ENCODE measurements at places on chromosomes 4 and X.

DNA sequence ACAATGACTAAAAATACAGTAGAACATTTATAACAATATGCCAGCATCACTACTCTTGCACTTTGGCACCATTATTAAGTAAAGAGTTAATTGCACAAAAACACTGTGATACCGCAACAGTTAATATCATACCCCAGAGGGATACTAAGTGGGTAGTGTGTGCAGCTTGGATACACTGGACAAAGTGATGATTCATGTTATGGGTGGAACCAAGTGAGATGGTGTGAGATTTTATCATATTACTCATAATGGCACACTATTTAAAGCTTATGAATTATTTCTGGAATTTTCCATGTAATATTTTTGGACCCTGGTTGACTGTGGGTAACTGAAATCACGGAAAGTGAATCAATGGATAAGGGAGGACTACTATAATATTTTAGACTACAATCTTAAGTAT, 265.3 kb downstream of the PCDH18 start:
- no peak for DNase-seq

GRCh38 chrX:35743331-35743730, 54.8 kb upstream of the MAGEB16 start:
- DNase-seq: no peak

DNA sequence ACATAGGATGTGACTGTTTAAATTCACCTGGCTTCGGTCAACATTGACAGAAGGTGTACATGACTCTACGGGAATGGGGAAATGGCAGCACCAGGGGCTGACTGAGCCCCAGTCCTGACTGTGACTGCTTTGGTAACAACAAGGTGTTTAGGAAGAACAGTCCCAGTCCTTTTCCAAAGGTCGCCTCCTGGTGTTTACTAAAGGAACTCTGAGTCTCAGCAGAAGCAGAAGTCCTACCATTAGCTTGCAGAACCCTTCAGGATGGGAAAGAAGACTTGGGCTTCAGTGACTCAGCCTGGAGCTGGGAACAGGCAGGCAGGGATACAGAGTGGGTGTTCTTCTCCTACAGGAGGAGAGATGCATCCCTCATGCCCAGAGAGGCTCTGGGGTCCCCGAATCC, 103.3 kb downstream of the MGST2 start:
- no peak for DNase-seq

DNA sequence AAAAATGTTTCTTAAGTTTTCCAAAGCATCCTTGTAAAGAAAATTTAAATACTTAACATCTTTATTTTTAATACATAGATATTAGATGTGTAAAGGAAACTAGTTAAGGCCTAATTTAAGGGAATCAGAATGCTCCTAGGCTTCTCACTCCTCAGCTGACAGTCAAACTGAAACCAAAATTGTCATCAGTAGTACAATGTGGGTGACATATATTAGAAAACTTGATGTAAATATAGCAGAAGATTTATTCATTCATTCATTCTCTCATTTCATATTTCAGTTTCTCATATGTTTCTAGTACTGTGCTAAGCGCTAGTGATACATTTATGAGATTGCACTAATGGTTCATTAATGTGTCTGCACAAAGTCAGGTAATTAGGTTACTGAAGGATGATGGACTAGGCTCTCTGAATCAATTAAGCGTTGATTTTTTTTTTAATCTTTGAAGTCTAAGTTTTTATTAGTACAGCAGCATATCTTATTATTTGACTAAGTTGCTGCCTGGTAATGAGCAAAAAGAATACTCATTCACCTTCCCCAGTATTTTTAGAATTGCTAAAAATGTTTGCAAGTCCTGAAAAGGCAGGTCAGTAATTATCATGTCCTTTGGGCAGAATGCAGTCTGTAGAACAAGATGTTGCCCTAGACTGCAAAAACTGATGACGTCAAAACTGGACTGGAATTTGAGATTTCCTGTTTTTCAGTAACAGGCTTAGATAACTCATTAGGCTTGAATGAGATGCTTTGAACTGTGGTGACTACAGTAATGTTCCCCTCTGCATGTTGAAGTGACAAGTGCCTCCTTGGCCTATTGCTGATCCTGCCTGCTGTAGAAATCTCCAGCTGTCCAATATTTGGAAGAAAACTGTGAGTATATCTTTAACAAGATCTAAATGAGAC, 128.7 kb downstream of the ARHGAP24 start:
- DNase-seq: no peak

DNA sequence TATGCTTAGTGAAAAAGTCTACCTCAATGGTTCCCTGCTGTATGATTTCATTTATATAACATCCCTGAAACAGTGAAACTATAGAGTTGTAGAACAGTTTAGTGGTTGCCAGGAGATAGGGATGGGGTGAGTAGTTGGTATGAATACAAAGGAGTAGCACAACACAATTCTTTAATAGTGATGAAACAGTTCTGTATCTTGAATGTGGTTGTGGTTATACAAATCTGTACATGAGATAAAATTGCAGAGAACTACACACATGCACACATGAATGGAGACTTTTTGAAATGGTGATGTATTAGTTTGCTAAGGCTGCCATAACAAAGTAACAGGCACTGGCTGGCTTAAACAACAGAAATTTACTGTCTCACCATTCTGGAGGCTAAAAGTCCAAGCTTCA, 677.1 kb downstream of the ADGRL3 start:
- DNase-seq: no peak

GRCh38 chr4:16289897-16290554, 63.8 kb upstream of the TAPT1 start:
- no peak for DNase-seq

DNA sequence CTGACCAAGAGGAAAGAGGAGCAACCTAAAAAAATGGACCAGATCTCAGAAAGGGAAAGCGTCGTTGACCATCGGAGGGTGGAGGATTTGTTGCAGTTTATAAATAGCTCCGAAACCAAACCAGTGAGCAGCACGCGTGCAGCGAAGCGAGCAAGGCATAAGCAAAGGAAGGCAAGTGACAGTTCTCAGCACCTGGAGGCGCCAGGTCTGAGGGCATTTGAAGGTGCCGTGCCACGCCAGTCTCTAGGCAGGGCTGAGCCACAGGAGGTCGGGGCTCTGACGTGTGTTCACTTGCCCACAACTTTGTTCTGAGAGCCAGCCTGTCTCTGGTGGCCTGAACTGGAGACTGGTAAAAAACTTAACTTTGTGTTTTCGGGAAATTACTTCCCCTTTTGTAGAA, 59.7 kb downstream of the TNIP2 start:
- no peak for DNase-seq
